Stromal cell of bone marrow (primary cell): ENCODE measurements at places on chromosomes 16 and 17.

DNA sequence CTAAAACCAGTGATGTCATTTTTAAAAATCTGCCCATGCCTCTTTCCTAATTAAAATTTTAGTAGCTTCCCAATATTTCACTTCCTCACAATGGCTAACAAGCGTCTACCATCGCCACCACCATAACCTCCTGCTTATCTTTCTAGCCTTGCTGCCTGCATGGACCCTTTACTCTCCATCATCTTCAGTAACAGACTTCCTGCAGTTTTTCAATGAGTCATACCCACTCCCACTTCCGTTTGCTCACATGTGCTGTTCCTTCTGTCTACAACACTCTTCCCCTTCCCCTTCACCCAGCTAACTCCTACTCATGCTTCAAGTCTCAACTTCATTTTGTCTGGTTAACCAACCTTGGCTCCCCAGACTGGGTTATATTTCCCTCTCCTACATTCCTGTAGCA, 12.8 kb upstream of the SKAP1 start:
- no peak for DNase-seq

GRCh38 chr17:72996791-72997190, 95.7 kb downstream of the SLC39A11 start:
- DNase-seq = no peak

DNA sequence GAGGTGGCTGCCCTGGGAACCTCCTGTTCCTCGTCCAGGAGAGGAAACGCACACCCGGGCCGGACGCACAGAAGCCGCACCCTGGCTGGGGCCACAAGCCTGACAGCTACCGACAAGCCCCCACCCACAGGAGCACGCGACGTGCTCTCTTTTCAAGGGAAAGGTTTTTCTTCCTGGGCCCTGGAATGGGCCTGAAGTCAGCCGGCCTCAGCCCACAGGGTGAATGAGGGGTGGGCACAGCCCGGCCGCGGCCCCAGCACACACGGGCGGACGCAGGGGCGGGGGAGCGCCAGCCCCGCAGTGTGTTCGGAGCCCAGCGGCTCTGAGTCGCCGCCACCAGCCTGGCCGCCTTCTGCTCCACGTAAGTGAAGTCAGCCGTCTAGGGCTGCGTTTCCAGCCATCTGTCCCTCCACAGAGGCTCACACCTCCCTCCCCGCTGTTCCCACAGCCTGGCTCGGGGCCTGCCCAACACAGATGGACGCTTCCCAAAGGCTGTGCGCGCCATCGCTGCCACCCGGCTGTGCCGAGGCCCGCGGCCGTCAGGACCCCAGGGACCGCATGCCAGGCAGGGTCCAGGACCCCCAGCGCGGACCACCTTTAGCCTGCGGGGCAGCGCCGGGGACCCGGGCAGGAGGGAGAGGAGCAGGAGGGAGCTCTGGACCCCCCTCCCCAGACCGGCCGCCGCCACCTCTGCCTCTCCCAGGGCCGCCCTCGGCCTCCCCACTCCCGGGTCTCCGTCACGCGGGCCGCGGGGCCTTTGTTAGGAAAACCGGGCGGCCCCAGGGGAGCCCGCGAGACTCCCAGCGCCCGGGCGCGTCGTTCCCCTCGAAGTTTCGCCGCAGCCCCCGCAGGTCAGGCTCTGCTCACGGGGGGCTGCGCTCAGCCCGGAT, 36.8 kb downstream of the CBFA2T3 start:
- no peak for DNase-seq

- no peak for DNase-seq
Observed at GRCh38 chr16:66402166-66402565, 24.9 kb upstream of the BEAN1 start.

DNA sequence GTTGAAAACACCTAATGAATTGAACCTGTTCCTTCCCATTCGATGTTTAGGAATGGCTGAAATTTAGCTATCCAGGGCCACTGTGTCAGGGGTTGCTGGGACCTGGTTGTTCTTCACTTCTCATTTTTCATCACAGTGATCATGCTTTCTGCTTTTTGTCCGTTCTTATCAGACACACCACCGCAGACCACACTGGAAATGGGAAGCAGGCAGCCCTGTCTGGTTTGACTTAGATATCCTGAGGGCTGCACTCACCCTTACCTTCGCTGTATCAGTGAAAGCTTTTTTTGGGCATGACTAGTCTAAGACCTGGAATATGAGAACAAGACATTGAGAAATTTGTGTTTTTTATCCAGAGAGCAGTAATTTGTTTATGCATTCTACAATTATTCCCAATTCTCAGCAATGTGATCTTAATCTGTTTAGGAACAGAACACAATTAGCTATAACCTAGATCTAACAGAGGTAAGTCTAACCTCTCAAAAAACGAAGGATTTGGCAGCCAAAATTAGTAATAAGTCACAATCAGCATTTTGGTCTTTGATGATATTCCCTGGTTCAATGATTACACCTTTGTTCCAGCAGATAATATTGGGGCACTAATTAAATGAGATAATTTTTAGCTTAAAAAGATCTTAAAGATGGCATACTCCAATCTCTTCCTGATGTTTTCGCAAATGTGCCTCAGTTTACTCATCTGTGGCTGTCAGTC, 126.0 kb upstream of the GOT2 start:
- no peak for DNase-seq

DNA sequence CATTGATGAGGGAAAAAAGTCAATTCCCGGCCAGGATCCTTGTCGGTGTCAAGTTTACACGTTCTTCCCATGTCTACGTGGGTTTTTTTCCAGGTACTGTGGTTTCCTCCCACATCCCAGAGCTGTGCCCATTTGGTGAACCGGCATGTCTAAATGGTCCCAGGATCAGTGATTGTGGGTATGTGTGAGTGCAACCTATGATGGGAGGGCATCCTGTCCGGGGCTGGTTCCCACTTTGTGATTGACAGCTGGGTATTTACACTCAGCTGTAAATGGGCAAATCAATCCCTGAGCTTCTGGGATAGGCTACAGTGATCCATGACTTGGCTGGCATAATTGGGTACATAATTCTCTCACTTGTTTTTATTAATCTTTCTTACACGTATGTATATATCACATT, 91.2 kb upstream of the IRX6 start:
- no peak for DNase-seq

DNA sequence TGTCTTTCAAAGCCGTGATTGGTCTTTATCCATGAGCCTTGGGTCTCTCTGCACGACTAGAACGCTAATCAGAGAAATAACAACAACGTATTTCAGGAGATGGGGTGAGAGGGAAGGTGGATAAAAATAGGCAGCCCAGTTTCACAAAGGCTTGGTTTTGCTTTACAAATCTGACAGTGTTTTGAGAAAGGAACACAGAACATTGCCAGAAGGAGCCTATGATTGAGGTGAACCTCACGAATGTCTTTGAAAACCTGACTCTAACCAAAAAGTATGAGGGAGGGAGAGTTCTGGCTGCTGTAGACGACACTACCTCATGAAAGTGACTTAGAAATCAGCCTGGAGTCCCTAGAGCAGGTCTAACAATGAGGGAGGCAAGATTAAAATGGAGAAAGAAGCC, 38.0 kb upstream of the NOL11 start:
- DNase-seq = no peak

GRCh38 chr16:60681043-60681442, 1355.2 kb downstream of the CDH8 start:
- DNase-seq = no peak

DNA sequence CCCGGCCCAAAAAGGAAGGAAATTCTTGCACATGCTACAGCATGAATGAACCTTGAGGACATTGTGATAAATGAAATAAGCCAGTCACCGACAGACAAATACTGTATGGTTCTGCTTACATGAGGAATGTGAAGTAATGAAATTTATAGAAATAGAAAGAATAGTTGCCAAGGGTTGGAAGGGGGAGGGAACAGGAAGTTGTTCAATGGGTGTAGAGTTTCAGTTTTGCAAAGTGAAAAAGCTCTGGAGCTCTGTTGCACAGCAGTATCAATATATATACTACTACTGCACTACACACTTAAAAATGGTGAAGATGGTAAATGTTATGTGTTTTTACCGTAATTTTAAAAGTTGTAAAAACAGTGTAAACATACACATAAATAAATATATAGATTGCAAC, 43.7 kb downstream of the PKD1L3 start:
- no peak for DNase-seq

DNA sequence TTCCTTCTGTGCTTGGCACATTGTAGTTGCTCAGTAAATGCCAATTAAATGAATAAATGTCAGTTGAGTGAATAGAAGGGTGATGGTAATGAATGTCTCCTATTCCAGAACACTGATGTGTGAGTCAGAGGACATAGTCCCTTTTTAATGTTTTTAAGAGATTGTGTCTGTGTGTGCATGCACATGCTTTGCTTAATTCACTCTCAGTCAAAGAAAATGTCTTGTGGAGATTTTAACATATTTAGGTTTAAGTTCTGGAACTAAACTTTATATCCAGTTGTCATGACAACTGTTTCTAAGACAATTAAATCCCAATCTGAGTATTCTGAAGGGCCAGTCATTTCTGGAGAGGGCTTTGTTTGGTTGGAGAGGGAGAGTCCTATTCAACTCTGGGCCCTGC, 255.3 kb upstream of the CDH11 start:
- DNase-seq = peak; percentile 25
